ENCODE measurements at places on chromosomes 7 and 10.

DNA sequence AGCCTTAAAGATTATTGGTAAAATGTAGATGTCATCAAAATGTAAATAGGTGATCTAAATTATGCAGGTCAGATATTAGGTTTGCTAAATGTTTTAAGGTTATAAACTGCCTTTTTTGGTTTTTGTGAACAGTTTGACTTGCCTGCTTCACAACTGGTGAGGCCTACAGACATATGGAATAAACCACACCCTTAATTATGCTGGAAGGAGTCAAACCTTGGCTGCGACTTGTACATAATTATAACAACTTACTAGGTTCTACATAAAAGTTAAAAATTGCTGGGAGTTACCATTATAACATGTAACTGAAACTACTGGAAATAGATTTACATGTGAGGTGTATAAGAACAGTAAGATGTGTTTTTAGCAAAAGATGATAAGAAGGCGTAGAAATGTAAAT is 31.5 kb upstream of the OPTN start:
- no peak for DNase-seq

GRCh38 chr7:34091321-34091917 is 186.1 kb downstream of the BMPER start:
- no peak for DNase-seq

GRCh38 chr7:114691605-114692004 is 230.3 kb upstream of the MDFIC start:
- no peak for DNase-seq

GRCh38 chr7:42534441-42534840 is 297.4 kb upstream of the GLI3 start:
- DNase-seq, result no peak

DNA sequence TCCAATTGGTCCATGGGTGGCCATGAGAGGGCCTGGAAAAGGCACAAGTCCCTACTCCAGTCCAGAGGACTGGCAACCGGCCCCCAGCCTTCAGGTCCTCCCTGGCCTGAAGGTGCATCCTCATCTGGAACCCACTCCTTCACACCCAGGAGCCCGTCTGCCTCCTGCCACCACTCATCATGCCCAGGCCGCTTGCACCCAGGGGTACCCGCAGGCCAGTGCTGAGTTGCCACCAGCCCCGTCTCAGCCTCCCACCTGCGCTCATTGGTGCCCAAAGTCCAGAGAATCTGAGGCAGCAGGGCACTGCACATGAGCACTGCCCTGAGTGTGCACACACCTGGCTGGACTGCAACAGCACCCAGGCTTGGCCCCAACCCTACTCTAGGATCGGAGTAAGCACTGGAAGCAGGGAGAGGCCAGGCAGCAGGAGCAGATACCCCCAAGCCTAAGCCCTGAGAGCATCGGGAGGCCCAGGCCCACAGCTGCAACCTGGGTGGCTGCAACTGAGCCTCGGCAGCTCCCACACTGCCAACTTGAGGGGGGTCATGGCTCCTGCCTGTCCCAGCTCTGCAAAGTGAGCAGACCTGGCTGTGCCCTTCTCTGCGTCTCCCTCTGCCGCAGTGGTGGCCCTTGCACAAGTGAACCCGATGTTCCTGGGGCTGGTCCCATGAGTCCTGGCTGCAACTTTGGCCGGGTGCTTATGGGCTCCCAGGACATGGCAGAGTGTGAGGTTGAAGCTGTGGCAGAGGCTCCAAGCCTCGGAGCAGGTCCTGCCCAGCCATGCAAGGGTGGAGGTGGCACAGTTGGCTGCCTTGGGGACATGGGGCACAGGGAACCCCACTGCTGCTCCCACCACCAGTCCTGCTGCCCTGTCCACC is 44.3 kb downstream of the TCERG1L start:
- no peak for DNase-seq

- DNase-seq, result no peak
Observed at GRCh38 chr10:75449382-75450074, 18.1 kb downstream of the LRMDA start.

- no peak for DNase-seq
Observed at GRCh38 chr7:133709036-133709880, 417.9 kb upstream of the LRGUK start.

DNA sequence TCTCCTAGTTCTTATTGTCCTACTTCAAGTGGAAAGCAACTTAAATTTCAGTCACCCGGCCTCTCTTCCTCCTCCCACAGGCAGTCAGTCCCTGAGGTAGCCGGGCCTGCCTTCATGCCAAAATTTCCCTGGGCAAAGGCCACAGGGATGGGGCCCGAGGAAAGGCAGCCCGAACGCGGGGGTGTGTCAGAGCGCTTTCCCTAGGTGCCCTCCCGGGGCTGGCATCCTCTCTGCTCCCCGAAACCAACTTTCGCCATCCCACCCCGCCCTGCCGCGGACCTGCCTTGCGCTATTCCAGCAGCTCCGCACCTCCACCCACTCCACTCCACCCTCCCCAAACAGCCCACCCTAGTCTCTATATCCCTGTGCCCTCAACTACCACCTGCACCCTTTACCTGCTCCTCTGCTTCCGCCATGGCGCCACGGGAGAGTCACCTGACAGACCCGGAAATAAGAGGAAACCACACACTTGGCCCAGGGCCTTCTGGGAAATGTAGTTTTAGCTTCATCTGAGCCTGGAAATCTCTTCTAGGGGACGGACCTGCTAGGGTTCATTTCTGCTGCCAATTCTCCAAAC is at the start of gene VPS41:
VPS41 (minus strand) TSS at position 433 of the 577 bp plus-strand sequence; CDS start at position 416, 17 bp downstream.
- peak; percentile 49 for DNase-seq

GRCh38 chr10:44853148-44853734 is 57.9 kb upstream of the TMEM72 start:
- DNase-seq, result no peak

DNA sequence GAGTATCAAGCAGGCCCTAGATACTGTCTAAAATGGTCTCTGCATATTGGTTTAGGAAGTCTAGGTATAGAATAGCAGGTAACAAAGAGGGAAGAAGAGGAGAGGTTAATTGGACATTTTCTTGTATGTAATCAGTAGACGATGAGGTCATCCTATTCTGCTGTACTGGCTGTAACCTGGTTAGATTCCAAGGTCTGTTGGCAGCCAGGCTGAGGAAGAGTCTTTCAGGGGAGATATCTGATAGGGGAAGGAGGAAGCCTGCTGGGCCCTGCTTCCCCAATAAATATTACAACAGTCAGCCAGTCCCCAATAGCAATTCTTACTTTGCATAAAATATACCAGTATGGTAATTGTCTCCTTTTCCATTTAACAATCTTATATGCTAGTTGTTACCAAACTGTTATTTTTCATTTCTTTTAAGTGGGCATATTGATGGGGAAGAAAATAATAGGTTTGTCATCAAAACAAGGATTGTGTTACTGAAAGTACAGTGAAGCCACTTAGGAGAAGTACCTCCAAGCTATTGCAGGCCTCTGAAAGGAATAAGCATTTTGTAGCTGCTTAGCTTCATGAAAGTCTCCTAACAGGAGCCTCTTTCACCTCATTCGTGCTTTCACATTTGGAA is 186.4 kb downstream of the LRRC4 start:
- DNase-seq, result no peak

- DNase-seq, result no peak
Observed at GRCh38 chr7:2953099-2953498, 90.6 kb downstream of the CARD11 start.

DNA sequence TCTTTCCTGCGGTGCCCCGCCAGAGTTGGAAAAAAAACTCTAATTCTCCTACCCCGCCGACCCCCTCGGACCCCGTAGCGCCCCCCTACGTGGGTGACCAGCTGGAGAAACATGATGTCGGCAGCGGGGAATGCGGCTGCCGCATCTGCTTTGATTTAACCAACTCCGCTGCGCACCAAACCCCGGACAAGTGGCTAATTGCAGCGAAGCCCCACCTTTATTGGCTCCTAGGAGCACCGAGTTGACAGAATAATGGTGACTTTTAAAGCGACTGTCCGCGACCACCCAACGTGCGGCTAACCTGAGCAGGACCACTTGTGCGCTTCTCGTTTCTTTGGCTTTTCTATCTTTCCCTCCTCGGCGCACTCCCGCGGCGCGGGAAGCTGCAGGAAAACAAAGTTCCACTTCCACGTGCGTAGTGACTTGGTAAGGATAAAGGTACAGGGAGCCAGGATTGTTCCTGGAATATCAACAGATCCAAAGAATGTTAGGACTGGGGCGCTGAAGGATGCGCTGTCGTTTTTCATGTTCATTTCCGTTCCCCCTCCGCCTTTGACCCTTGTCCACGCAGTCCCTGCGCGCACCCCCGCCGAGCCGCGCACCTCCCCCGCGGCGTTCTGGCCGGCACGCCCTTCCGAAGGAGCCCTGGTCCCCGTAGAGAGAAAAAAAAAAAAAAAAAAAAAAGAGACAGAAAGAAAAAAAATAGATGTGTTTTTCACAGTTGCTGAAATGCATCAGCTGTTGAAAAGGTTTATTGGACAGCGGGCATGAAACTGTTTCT is 1.4 kb downstream of the WNT16 start:
- DNase-seq, result no peak

DNA sequence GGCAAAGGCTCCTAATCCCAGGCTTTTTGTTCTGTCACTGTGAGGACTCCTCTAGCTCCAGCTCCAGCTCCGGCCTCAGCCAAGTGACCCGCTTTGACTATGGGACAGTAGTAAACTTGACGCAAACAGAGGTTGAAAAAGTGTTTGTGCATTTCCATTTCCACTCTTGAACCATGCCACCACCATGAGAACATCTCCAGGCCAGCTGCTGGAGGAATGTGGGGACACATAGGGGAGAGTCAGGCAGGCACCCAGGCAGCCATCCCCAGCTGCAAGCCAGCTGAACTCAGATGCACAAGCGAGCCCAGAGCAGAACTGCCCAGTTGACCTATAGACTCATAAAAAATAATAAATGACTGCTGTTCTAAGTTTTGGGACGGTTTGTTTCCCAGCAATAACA is 224.7 kb downstream of the GRID1 start:
- DNase-seq, result no peak

DNA sequence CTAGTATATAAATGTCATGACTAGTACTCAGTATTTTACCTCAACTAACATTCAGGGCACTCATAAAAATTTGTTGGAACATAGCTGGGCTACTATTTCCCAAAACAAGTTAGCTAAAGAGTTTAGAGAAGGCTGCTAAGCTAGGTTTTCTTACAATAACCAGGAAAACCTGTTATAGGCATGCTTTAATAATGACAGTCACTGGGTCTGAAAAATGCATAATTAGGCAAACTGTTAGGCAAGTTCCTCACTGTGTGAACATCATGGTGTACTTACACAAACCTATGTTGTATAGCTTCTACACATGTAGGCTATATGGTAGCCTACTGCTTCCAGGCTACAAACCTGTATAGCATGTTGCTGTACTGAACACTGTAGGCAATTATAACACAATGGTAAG is 79.0 kb downstream of the DNAJC1 start:
- DNase-seq, result no peak

GRCh38 chr10:119101366-119102098 is 2.4 kb upstream of the DENND10 start:
- DNase-seq, result no peak

- DNase-seq, result no peak
Observed at GRCh38 chr7:30765408-30765807, 5.8 kb upstream of the MINDY4 start.

GRCh38 chr10:70893227-70894006 is 5.1 kb upstream of the PCBD1 start:
- no peak for DNase-seq

GRCh38 chr7:1963575-1963974 is 269.2 kb downstream of the MAD1L1 start:
- DNase-seq, result no peak

DNA sequence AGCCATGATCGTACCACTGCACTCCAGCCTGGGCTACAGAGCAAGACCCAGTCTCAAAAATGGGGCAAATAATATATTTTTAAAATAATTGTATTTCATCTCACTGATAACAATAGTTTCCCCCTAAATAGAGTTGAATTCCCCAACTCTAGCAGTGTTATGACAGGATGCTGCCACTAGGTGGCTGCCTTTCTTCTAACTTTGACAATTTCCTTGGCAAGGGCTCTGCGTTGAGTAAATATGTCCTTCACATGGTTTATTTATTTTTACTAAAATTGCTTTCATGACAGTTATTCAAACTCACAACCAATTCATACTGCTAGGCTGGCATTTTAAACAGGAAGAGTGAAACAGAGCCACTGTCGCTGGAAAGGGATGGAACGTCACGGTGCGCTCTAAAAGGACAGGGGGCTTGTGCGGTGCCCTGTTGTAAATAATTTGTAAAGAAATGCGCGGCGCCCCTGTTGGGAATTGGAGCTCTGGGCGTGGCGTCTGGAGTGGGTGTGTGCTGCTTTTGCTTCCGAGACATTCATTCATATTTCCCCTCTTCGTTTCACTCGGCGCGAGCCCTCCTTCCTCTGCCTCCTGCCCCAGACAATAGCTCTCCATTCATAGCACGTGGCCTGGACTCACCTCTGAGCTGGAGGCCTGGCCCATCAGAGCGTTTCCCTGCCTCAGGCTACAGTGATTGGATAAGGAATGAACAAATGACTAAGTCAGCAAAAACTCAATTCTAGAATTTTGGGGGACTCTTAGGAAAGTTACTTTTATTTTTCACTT is 20.5 kb upstream of the PITRM1 start:
- DNase-seq, result no peak

DNA sequence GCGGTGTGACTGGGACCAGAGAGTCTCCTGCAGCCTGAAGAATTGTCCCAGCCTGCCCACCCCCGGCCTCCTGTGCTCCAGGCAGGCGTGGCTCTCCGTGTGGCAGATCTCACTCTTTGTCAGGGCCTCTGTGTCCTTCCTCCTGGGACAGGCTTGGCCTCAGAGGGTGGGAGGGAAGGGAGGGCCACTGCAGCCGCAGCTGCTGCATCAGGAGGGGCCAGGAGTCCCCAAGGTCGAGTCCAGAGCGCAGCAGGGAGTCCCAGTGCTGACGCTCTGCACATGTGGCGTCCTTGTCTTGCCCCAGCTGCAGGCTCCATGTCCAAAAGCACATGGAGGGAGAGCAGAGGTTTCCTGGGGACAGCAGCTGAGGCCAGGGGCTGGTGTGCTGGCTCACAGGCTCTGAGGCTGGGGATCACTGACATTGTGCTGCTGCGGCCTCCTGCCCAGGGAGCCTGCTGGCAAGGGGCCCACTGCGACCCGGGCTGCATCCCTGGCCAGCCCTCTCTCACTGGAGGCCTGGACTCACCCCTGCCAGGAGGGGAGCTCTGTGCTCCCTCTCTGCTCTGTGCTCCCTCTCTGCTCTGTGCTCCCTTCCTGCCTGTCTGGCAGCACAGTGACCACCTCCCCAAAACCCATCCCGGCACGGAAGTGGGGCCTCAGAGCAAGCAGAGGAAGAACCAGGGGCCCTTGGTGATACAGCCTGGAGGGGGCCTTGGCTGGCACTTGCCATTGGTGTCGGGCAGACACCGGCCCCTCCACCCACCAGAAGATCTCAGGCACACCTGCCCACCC is 114.6 kb upstream of the RET start:
- DNase-seq, result no peak
